ENCODE measurements at places on chromosomes 7 and 10.

GRCh38 chr7:30740417-30741181, 11.3 kb upstream of the INMT start:
- DNase-seq, result peak; percentile 61

DNA sequence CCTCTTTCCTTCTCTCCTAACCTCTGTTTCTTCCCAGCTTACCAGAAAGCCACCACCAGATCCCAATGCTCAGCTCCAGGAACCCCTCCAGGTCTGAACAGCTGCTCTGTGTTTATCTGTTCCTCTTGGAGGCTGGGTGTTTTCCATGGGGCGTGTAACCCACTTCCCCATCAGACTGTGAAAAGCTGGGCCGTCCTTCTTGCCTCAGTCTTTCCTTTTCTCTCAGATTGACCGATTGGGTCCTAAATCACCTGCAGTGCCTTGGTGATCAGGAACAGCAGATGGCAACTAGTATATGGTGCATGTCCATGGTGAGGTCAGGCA, 4.8 kb downstream of the SH3PXD2A start:
- no peak for DNase-seq

GRCh38 chr7:20064181-20064970, 152.8 kb downstream of the MACC1 start:
- DNase-seq, result no peak

DNA sequence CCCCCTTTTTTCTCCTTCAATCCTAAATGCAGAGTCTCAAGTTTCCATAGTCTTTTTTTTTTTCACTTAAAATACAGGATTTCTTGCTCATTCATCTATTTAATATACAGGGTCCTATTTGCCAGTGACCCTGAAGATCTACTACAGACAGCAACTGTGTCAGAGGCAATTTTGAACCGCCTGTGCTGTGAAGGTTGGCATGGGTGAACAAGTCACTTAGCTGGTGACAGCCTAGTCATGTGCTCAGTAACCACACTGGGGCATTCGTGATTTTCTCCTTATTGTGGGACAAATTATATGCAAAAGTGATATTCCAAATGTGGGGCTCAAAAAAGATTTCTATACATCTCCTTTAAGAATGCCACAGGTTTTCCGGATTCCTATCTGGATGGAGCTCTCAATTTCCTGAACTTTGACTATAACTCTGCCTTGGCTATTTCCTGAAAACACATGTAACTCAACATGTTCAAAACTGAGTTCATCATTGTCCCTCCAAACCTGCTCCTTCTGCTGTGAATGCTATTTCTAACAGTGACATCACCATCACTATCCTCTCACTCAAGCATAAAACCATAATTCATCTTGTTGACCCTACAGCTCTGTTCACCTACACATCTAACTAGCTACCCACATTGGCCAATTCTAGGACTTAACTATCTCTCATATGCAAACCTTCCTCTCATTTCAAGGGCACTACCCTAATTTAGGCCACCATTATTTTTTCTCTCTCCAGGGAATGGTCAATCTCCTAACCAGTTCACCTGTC, 36.7 kb downstream of the CDK6 start:
- no peak for DNase-seq

GRCh38 chr10:30774261-30774660, 144.7 kb upstream of the LYZL2 start:
- no peak for DNase-seq

DNA sequence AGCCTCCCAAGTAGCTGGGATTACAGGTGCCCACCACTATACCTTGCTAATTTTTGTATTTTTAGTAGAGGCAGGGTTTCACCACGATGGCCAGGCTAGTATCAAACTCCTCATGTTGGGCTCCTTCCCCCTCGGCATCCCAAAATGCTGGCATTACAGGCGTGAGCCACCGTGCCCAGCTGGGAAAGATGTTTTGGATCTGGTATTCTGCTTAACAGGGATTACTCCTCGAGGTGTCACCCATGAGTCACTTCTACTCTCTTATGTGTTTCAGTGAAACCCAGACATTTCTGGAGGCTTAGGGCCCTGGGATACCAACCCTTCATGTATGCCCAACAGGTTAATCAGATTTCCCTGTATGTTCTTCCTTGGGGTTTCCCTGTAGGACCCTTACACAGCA, 11.8 kb upstream of the OPN4 start:
- DNase-seq, result no peak

DNA sequence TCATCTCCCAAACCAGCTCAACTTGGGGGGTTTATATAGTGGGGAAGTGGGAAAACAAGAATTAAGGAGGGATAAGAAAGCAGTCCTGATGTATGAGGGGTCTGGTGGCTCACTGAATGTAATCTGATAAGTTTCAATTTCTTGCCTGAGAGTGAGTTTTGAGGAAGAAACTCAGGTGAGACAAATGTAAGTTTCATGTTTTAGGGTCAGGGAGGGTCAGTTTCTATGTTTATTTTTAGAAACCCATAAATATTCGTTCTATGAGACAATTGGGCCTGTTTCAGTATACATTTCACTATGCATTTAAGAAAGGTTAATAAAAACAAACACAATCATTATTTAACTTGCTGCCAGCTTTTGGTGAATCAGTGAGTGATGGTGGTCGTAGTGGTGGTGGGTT, 128.0 kb upstream of the MBL2 start:
- DNase-seq, result no peak

- no peak for DNase-seq
Observed at GRCh38 chr7:139909379-139910050, 80.5 kb downstream of the TBXAS1 start.

DNA sequence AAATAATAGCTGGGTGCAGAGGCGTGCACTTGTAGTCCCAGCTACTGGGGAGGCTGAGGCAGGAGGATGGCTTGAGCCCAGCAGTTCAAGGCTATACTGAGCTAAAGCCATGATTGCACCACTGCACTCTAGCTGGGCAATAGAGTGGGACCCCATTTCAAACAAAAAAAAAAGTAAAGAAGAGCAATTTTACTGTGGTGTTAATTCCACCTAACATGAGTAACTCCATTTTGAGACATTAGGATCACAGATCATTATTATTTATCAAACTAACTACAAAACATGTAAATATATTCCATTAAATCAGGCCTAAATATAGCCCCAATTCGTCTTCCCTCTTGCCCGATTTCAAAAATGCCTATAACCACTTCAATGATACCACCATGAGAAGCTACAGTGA, 104.8 kb upstream of the TRIM24 start:
- no peak for DNase-seq

DNA sequence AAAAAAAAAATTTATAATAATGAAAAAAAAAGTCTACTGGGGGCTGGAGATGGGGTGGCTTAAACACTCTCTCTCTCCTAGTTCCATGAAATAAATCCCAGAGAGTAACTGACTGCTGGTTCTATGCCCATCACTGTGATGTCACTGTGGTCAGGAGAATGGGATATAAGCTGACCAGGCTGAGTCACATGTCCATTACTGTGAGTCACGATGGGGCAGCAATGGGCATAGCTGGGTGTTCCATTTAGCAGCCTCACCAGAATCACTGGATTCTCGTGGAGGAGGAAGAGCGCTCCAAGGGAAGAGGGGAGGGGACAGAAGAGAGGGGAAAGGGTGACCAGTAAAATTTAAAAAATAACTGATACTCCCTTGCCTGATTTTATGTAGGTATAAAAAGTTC, 37.1 kb downstream of the MASTL start:
- DNase-seq, result no peak

DNA sequence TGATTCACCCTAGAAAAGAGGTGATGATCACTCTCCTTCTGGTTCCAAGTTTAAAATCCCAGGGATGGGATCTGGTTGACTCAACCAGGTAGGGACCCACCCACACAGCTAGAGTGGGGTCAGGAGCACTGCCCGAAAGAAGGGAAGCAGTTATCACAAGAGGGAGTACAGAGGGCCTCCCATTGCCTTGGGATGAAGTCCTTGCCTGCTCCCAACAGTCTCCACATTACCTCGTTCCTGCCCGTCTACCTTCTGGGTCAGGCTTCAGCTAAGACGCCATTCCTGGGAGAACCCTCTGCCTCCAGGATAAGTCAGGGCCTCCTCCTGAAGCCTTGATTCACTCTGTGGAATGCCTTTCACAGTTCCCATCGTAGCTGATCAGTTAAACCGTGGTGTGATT, 23.8 kb downstream of the ZMIZ2 start:
- no peak for DNase-seq

GRCh38 chr10:90614631-90615030, 243.2 kb downstream of the HTR7 start:
- DNase-seq, result no peak

DNA sequence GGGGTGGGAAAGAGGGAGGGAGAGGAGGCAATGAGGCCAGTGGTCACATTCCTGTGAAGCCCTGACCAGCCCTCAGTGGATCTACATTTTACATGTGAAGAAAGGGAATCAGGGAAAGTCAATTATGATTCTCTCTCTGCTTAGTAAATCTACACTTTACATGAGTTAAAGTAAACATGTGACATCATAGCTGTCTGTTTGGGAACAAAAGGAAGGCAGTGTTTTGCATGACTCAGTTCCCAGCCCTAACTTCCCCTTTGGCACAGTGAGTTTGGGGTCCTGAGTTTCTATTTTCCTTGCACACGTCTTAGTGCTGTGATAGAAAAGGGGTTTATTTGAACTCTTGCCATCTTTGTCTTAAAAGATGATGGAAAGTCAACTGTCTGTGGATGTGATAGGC, 615.1 kb downstream of the SDK1 start:
- no peak for DNase-seq

DNA sequence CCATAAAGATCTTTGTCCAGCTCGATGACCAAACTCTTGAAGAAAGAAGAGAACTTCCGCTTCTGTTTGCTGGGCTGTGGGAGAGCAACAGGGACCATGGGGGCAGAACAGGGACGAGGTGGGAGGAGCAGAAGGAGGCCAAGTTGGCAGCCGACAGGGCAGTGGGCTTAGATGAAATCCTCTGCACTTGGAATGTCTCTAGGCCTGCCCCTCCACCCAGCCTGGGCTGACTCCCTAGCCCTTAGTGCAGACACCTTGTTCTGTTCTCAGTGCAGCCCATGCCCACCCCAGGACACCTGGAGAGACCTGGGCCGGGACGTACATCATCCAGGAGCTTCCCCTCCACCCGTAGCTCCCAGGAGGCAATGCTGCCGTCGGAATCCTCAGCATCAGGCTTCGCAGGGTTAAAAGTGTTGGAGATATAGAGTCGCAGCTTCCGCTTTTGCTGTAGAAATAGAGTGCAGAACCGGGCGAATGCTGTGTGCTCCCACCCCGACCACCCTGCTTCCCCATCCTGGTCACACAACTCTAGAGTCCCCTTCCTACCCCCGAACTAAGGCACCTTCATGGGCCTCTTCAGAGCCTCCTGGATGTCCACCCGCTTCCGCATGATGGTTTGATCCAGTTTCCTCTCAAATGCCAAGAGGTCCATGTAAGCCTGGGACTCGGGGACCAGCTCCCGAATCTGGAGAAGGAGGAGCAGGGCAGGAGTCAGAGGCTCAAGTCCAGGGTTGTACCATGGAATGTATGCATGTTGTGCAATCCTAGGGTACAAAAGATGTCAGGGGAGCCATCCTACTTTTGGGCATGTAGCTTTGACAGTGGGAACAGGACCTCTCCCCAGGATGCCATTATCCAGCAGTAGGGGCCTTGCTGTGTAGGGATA, 6.1 kb downstream of the SMARCD3 start:
- DNase-seq, result no peak

- no peak for DNase-seq
Observed at GRCh38 chr7:157547611-157548010, 210.8 kb downstream of the DNAJB6 start.

DNA sequence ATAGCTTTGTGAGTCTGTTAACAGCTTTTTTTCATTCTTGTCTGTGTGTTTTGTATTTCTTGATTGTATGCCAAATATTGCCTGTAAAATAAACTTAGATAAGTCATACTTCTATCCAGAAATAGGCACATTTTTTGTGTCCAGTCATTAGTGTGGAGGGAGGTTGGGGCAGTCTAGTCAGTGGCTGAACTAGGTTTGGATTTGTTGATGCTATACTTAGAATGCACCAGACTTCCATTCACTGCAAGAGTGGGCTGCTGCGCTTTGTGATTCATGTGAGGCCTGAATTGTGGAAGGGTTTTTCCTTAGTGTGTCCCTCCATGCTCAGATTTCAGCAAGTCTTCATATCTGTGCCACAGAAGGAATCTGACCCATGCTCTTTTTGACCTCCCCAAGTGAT, 50.0 kb downstream of the TRUB1 start:
- no peak for DNase-seq

DNA sequence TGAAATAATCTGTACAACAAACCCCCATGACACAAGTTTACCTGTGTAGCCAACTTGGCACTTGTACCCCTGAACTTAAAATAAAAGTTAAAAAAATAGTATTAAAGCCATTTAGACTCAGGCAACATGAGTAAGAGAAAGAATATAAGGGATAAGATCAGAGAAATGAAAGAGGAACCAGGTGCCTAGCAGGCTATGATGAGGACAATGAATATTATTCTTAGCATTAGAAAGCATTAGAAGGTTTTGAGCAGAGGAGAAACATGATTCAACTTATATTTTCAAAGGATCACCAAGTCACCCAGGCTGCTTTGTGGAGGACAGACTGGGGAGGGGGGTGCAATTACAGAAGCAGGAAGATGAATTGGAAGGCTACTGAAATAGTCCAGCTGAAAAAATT, 48.1 kb upstream of the TES start:
- no peak for DNase-seq

DNA sequence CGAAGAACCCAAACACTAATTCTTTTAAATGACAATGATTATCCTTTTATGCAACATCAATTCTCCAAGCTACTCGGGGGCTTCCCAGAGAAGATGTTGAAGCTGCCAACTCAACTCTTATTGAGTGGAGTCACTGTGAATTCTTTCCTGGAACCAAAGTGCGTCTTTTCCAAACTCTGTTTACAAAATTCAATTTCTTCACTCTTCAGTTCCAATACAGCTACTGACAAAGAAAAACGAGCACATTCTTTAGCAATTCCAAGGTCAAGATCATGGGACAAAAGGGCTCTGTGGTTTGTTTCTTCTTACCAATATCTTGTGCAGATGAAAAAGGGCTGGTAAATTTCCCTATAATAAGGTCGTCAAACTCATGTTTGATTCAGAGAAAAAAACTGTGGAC, 74.2 kb downstream of the FAS start:
- DNase-seq, result no peak

DNA sequence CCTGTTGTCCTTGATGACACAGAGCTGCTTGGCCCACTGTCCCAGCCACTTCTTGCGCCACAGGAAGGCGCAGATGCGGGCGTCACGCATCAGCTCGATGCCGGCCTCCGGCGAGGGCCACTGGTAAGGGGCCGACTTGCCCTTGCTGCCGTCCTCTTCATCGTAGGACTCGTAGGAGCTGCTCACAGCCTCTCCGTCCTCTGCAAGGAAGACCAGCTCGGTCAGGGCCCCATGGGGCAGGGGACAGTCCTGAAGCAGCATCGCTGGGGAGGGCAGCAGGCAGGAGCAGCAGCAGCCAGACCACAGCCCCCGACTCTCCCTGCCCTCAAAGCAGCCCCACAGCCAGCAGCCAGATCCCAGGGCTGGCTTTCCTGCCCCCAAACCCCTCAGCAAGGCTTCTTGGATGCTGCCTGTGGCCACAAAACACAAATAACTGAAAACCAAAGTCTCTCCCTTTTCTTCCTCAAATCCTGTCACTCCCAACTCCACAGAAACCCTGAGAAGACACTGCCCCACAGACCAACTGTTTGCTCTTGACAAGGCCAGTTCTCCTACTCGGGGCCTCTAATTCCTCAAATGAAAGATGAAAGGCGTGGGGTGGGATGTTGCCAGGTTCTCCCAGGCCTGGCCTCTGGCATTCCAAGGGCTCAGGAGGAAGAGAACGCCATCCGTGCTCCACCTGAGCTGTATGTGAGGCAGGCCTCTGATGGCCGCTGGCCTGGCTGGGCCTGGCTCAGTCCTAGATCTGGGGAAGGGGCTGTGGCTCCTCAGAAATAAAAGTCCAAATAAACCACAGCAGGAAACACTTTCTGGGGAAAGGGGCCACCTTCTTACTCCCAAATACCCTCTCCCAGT, 76.7 kb downstream of the VWA2 start:
- no peak for DNase-seq
